Tibial artery (tissue), 4 donors: ENCODE measurements at places on chromosomes 5 and 9.

- no peak for DNase-seq
Measured at GRCh38 chr9:130946766-130947617, 7.9 kb upstream of the FIBCD1 start.

GRCh38 chr5:17177501-17178372 lies 39.7 kb upstream of the BASP1 start:
- no peak for DNase-seq

DNA sequence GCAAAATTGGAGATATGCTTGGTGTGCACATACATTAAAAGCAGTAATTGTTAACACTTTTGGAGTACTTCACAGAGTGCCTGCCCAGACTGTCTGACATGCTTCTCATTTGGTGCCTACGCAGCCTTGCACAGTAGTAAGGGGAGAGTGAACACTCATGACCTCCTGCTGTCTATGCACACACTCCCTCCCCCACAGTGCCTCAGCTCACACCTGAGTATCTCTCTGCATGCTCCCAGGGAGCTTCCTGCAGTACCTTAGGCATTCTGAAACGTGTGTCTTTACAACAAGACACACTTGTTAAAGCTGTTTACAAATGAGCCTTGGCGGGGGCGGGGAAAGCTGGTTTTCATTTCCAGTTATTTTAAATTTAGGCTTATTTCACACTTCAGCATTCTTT lies 18.0 kb downstream of the MAP3K1 start:
- DNase-seq: no peak

DNA sequence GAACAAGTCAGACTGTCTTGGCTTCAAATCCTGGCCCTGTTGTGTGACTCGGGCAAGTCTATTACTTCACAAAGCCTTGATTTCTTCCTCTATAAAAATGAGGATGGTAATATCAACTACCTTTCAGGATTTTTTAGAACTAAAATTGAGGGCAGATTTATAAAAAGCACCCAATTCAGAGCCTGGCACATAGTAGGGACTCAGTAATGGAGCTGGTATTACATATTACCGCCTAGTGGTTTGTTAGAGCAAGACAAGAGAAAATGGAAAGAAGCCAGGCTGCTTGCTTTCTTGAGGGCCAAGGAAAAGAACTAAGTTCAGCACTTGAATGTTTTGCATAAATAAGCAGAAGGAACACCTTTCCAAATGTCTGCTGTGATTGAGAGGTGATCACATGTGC lies 19.4 kb downstream of the ZNF346 start:
- no peak for DNase-seq

DNA sequence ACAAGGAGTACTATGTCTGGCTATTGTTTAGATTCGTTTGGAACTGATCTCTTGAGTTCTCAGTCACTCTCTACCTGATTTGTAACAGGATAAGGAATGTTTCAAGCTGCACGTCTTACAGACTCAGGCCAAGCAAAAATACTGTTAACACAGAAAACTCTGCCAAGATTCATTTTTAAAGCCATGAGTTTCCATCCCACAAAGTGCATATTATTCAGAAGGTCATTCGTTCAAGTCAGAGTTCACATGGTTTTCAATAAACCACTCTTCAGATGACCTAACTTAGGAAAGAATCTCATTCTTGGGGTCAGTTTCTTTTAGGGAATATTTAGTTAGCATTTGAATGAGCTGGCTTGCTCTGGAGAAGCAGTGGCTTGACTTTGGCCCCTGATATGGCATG lies 49.3 kb downstream of the F2R start:
- DNase-seq: no peak

- peak; percentile 35 for DNase-seq
Measured at GRCh38 chr9:107176436-107177151, 106.5 kb upstream of the RAD23B start.

GRCh38 chr9:133374612-133375115 lies 1.2 kb downstream of the SURF4 start:
- DNase-seq: no peak

GRCh38 chr5:124285071-124285470 lies 461.4 kb downstream of the ZNF608 start:
- DNase-seq: no peak

DNA sequence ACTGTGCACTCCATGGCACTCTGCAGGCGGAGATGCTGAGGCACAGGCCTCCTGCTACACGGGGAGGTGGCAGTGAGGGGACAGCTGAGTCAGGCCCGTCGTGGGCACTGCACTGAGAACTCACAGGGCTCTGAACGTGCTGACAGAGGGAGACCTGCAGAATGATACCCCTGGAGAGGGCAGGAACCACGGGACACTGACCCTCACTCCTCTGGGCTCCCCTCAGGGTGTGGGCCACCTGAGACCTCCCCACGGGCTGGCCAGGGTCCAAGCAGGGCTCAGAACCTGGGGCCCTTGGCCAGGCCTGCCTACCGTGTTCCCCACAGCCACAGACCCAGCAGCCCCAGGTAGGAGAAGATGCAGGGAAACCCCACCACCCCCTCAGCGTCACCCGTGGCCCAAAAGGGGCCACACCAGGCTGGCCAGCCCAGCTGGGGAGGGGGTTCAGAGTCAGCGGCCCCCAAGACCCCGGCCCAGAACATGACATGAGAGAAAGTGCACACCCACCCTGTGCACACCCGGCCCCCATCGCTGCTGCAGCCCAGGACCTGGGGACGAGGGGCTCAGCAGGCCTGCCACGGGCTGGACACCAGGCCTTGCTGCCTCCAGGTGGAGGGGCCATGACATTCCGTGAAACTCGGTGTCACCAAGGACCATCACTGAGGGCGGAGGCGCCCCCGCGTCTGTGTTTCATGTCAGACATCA lies 30.9 kb downstream of the GLT6D1 start:
- DNase-seq: no peak

GRCh38 chr5:1293416-1294205 lies 1.3 kb downstream of the TERT start:
- DNase-seq: peak; percentile 38
